HuH-7.5 (cell line): ENCODE measurements at places on chromosomes 13 and 19.

DNA sequence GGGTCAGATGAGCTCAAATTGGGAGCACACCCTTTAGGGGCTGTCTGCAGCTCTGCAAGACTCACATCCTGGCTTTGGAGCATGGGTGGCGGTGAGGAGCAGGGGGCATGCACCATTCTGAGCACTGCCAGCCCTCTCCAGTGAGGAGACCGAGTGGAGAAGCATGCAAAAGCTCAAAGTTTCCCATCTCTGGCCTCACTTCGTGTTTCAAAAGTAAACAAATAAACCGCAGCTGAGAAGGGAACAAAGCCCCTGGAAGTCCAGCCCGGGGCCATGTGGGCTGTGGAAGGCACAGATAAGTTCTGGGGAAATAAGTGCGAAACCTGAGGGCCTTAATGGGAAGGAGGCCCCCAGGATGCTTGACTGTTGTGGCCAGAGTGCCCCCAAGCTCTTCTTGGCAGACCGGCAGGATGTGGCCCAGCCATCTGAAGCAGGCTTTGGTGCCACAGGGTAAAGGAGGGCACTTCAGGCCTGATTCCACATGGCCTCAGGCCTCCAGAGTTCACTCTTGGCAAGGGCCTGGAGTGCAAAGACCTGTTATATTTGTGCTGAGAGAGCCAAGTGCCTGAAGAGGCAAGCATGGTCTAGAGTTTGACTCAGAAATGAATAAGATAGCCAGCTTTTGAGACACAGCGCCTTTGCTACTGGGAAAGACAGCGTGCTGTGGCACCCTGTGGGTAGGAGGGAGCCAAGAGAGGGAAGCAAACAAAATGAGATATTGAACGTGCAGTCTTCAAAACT, 1.2 kb downstream of the MEDAG start:
- DNase-seq = no peak

- no peak for DNase-seq
Measured at GRCh38 chr19:35704218-35704617, at the start of gene ZBTB32. ZBTB32 (plus strand) TSS chr19:35704558; CDS start chr19:35714627, 10,069 bp downstream.

GRCh38 chr13:101487438-101487830, 35.0 kb downstream of the ITGBL1 start:
- no peak for DNase-seq

- DNase-seq = no peak
Measured at GRCh38 chr13:43464578-43465264, 322.1 kb downstream of the ENOX1 start.

DNA sequence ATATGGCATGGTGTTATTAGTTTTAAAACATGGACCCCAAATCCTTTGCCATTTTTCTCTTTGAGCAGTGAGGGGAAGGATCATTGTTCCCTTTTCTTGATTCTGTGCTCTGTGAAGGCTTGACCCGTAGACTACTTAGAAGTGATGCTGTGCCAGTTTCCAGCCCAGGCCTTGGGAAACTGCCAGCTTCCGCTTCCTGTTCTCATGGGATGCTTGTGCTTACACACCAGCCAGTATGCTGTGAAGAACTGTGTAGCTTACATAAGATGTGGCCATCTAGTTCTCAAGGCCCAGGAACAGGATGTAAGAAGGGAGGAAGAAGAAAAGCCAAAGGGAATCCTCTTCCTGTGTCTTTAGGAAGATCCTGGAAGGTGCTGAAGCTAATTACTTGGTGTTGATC, 180.9 kb downstream of the PCCA start:
- DNase-seq = no peak

GRCh38 chr19:35871611-35872010, 3.2 kb downstream of the APLP1 start:
- no peak for DNase-seq

GRCh38 chr19:48608798-48609263, 2.3 kb downstream of the SPACA4 start:
- DNase-seq = peak; percentile 79

GRCh38 chr19:47272448-47273312, 2.0 kb upstream of the INAFM1 start:
- peak; percentile 67 for DNase-seq

DNA sequence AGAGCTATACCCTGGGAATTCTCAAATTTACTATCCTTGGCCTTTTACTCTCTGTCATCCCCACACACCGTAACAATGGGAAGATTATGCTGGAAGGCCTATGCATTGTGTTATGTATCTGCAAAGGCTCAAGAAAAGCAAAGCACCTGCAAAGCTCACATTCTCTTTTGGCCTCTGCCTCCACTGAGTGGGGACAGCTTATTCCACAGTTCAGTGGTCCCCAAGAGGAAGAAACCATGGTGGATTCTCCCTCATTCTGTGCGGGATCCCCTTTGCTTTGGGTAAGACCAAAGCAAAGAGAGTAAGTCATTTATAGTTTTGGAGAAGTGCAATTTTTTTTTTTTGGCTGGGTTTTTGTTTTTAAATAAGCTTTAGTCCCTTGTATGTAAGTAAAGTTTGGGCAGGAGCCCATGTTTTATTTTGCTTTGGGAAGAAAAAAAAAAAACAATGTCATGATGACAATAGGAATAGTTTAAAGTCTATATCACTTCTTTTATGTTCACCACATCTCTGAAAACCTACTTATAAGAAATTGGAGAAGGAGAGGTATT, 530.6 kb downstream of the FGF9 start:
- no peak for DNase-seq

GRCh38 chr19:2533686-2534422, 57.9 kb downstream of the GADD45B start:
- DNase-seq = peak; percentile 18

- DNase-seq = no peak
Measured at GRCh38 chr13:49320975-49321374, 73.2 kb downstream of the CDADC1 start.

DNA sequence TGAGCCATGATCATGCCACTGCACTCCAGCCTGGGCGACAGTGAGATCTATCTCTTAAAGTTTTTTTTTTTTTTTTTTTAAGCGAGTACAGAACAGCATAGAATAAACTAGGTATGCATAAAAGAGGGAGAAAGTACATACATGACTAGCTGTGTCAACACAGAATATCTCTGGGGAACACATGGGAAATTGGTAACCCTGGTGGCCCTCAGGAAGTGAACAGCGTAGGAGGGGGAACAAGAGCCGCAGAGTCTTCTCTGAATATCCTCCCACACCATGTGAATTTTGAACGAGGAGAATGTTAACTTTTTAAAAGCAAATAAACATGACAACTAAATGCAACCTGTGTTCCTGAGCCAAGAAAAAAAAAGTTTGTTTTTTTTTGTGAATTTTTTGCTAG, 15.2 kb downstream of the PHLDB3 start:
- DNase-seq = no peak

GRCh38 chr13:48626726-48627451, 26.8 kb upstream of the CYSLTR2 start:
- DNase-seq = no peak

GRCh38 chr19:30132343-30133075, 190.5 kb downstream of the URI1 start:
- no peak for DNase-seq

DNA sequence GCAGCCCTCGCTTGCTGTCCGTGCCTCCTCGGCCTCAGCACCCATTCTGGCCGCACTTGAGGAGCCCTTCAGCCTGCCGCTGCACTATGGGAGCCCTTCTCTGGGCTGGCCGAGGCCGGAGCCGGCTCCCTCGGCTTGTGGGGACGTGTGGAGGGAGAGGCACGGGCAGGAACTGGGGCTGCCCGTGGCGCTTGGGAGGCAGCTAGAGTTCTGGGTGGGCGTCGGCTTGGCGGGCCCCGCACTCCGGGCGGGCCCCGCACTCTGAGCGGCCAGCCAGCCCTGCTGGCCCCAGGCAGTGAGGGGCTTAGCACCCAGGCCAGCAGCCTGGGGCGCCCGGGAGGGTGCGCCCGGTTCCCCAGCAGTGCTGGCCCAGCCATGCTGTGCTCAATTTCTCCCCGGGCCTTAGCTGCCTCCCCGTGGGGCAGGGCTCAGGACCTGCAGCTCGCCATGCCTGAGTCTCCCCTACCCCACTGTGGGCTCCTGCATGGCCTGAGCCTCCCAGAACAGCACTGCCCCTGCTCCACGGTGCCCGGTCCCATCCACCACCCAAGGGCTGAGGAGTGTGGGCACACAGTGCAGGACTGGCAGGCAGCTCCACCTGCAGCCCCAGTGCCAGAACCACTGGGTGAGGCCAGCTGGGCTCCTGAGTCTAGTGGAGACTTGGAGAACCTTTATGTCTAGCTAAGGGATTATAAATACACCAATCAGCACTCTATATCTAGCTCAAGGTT, 240.0 kb upstream of the PRR20A start:
- no peak for DNase-seq

GRCh38 chr19:32392901-32393300, 12.7 kb upstream of the DPY19L3 start:
- no peak for DNase-seq

DNA sequence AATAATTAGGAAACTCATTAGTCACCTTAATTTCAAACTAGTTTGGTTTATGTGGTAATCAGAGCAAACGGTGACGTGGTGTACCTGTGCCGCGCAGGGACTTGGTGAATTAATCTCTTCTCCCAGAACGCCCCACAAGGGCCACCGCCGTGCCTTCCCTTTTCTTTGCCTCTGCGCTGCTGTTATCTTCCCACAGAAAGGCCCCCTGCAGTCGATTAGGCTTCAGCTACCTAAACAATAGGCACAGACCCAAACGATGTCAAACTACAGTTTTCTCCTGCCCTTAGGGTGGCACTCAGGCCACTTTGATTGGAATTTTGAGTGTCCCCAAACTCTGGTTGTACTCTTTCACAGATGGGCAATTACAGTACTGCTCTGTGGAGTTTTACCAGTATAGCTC, 115.5 kb downstream of the GGACT start:
- no peak for DNase-seq

- no peak for DNase-seq
Measured at GRCh38 chr13:112453207-112453829, 77.2 kb downstream of the SPACA7 start.

- no peak for DNase-seq
Measured at GRCh38 chr19:6109947-6110346, 353 bp downstream of the RFX2 start.

- DNase-seq = no peak
Measured at GRCh38 chr19:403221-404027, 5.5 kb downstream of the C2CD4C start.

DNA sequence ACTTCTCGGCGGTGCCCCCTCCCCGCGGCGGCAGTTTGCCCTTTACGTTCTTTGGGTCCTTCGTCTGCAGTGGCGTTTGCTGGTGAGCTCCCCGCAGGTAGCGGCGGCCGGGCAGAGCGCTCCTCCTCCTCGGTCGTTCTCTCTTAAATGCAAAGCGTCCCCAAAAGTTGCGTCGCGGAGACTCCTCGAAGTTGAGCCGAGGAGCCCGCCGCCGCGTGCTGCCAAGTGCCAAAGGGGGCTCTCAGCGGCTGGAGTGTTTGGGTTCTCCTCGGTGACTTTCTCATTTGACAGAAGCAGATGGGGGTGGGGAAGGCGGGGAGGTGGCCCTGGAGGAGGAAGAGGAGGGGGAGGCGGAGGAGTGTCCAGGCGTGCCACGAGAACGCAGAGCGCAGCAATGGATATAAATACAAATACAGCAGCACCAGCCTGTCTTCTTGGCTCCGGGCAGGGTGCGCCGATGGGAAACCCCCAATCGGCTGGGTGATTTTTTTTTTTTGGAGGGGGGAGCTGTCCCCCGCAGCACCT, at the start of gene SOX21:
TSS of gene SOX21 (minus strand) at position 259 of the 525 bp plus-strand sequence. CDS start 496 bp downstream, outside the sequence.
- DNase-seq = no peak

DNA sequence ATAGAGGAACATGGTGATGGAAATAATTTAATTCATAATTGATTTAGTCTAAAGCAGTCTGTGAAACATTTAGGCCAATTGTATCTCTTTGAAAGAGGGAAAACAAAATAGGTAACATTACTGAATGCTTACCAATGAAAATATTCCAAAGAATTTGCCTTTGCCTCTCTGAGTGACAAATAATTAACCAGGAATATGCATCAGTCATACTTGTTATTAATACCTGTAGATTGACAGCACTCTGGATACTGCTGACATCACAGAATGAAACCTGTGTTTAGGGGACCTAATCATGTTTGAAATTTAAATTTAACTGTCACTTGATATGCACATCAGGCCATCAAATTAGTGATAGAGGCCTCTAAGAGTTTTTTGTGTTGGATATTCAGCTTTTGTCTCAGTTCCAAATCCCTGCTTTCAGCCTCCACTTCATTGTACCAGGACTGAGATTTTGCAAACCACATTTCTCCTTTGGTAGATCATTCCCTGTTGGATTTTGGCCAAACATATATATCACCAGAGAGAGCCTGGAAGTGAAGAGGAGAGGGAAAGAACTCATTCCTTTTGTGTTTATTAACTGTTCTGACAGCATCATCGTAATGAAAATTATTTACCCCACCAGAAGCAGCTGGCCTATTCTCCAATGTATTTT, 64.8 kb upstream of the KLHL1 start:
- no peak for DNase-seq

DNA sequence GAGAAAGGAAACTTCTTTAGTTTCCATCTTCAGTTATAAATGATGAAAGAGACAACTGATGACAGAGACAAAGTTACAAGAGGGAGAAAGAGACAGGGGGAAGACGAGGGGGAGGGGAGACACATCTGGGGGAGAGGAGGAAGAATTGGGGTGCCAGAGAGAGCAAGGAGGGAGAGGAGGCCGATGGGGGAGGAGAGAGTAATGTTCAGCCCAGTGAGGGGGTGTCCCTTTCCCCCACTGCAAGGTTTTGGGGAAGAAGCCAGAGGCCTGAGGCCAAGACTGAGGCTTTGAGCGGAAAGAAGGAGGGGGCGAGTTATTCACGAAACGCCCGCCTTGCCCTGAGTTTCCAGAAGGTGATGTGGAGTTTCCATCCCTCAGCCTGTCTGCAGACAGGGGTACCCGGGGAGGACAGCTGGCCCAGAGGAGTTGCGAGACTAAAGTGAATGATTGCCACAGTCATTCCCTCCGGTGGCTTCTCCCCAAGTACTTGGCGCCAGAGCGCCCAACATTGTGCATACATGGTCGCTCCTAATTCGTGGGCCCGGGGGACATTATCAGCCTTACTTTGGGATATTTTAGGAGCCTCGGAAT, 558 bp upstream of the PPAN start:
- DNase-seq = peak; percentile 9
